GM13977 (cell line): ENCODE measurements at places on chromosomes 12 and 14.

DNA sequence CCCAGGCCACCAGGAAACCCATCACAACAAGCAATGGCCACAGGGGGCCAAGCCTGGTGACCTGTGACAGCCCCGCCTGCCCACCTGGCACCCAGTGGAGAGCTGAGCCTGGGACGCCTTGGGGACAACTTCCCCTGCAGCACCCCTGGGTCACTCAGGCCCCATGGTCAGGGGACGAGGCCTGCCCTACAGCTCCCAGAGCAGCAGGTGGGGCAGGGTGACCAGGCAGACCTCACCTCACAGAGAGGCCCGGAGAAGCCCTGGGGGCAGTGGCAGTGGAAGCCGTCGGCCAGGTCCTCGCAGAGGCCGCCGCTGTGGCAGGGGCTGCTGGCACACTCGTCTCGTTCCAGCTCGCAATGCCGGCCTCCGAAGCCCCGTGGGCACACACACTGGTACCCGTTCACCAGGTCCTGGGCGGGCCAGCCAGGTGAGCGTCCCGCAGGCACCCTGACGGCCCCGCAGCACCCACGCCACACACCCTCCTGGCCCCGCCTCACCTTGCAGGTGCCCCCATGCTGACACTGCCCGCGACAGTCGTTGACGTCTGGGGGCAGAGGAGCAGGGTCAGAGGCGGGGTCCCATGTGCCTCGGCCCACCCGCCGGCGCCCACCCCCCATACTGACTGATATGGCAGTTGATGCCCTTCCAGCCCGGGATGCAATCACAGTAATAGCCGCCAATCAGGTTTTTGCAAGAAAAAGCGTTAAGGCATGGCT lies 18.1 kb downstream of the JAG2 start:
- no peak for DNase-seq

DNA sequence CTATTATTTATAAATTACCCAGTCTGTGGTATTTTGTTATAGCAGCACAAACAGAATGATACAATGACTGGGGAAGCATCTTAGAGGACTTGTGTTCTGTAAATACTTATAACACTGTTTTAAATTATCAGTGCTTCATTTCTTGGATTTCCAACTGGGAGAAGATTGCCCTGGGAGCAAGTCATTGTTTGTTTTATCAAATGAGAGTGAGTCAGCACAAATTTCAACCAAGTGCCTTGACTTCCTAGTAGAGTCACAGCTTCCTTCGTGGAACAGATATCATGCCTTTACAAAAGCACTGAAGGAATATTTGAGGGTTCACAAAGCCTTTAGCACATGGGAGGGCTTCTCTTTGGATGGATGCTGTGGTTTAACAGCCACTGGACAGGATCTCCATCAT lies 234.1 kb downstream of the KTN1 start:
- no peak for DNase-seq

GRCh38 chr12:2575245-2575644 lies 219.5 kb upstream of the FKBP4 start:
- no peak for DNase-seq

GRCh38 chr12:82841487-82841904 lies 154.8 kb downstream of the TMTC2 start:
- no peak for DNase-seq

DNA sequence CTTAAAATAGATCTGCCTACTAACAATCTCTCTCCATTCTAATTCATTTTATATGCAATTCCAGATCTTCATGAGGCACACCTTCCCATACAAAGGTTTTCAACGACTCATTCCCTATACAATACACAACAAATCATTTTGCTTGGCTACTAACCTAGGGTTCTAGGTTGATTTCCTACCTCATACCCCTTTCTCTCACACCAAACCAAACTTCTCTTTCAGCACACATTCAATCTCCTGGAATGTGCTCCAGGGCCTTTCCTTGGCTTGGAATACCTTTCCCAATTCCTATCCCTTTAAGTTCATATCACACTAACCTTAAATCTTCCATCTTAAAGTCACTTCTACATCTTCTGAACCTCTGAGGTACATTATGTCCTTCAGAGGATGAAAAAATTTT lies 38.7 kb upstream of the MTERF2 start:
- no peak for DNase-seq

GRCh38 chr12:54294152-54294952 lies 6.5 kb downstream of the NFE2 start:
- DNase-seq, result peak; percentile 71

DNA sequence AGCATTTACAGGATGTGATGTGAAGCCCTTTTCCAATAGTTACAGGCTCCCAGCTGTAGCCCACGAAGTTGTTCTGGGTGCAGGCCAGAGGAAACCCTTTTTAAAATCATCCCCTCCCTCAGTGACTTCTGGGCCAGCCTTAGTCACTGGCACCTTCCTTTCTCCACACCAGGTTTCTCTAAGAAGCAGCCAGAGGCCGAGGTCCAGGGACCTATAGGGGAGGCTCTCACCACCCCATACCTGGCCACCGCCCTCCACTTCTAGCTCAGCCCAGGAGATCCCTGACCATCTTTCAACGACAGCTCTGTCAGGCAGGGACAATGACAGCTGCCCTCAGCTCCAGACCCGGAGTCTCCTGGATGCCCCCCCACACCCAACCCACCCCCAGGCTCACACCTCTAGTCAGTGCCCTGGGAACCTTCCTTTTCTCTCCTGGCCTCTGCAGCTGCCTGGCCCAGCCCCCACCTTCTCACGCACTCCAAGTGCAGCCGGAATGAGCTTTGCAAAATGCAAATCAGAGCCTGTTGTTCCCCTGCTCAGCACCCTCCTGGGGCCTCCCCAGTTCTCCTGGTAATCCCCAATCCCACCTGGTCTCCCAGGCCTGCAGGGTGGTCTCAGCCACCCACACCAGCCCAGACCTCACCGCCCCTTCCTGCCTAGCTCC lies 46.7 kb downstream of the TESC start:
- no peak for DNase-seq

DNA sequence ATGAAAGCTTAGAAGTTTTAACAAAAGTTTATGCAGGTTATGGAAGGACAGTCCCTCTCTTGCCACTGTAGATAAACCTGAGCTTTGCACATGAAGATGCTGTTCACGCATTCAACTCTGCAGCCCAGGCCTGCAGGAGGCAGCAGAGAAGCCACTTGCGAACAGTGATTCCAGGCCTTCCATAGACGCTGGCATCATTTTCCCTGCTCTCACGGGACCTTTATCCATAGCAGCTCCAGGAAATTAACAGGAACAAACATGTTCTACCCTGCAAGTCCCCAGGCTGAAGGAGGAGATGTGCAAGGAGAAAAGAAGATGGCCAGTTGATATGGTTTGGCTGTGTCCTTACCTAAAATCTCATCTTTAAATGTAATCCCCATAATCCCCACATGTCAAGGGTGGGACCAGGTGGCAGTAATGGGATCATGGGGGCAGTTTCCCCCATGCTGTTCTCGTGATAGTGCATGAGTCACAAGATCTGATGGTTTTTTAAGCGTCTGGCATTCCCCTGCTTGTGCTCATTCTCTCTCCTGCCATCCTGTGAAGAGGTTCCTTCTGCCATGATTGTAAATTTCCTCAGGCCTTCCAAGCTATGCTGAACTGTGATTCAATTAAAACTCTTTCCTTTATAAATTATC lies 2.0 kb downstream of the ERP27 start:
- no peak for DNase-seq

DNA sequence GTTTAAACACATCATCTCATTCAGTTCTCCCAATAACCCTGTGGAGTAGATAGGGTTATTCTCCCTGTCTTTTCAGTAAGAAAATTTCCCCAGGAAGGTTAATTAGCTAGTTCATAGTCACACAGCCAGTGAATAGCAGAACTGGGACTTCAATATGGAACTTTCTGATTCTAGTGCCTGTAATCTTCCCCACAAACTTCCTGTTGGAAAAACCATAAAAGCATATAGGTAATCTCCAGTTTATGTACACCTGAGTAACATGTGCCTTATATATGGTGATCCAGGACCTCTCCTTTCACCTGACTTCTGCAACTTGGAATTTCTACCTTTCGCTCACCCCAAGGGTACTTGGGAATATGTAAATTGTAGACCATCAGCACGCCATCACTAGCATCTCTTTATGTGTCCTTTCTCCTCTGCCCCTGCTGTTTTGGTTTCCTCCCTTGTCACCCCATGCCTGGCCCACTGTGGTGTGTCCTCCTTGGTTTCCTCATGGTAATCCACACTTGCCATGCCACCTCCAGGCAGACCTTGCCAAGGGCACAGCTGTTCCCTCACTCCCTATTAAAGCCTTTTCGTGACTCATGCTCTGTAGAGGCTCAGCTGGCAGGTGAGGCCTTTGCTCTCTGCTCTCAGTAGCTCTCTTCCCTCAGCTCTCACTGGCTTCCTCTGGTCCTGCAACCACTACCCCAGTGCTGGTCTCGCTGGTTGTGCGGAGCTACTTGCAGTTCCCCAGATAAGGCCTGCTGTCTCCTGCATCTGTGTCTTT lies 16.7 kb downstream of the TBC1D30 start:
- no peak for DNase-seq

GRCh38 chr14:54310151-54310850 lies 86.5 kb upstream of the CDKN3 start:
- no peak for DNase-seq

- DNase-seq, result no peak
Measured at GRCh38 chr14:34299360-34299759, 162.7 kb downstream of the SPTSSA start.

DNA sequence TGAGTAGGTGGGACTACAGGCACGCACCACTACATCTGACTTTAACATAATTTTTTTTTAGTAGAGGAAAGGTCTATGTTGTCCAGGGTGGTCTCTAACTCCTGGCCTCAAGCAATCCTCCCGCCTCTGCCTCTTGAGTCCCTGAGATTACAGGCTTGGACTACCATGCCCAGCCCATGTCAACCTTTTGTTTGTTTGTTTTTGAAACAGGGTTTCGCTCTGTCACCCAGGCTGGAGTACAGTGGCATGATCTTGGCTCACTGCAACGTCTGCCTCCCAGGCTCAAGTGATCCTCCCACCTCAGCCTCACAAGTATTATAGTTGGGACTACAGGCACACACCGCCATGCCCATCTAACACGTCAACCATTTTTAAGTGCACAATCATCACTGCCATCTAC lies 29.2 kb downstream of the PITPNM2 start:
- no peak for DNase-seq

DNA sequence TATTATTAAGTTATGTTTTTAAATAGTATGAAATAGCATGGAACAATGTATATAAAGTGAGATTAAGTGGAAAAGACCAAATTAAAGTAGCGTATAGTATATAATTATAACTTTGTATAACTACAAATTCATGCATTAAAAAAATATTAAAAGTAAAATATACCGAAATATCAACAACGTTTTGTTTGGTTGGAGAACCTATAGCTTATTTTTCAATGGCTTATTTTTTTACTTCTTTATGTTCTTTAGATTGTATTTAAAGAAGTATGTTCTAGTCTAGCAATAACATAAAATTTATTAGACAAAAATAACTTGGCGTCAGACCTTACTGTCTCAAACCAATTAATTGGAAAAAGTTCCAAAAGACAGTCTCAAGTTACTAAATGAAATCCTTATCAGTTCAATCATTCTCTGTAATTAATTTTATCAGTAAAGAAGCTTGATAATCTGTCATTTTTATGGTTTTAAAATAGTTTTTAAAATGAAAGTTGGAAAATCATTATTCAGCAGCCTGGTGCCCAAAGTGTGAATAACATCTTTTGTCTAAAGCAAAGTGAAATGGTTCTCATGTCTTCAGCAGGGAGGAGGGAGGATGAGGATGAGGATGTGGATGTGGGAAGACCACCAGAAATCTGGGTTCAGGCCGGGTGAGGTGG lies 46.7 kb downstream of the IRAK3 start:
- DNase-seq, result peak; percentile 24

GRCh38 chr12:20656600-20656999 lies 38.5 kb upstream of the SLCO1C1 start:
- no peak for DNase-seq

- no peak for DNase-seq
Measured at GRCh38 chr14:34629344-34629656, 648 bp downstream of the SNX6 start.

GRCh38 chr12:110039085-110039807 lies 9.1 kb downstream of the C12orf76 start:
- no peak for DNase-seq

- peak; percentile 70 for DNase-seq
Measured at GRCh38 chr14:100850841-100851585, 25.1 kb downstream of the MEG3 start.

GRCh38 chr12:49331380-49332222 lies 5.4 kb downstream of the C1QL4 start:
- DNase-seq, result no peak

GRCh38 chr14:77248666-77249065 lies 22.3 kb downstream of the NGB start:
- no peak for DNase-seq

DNA sequence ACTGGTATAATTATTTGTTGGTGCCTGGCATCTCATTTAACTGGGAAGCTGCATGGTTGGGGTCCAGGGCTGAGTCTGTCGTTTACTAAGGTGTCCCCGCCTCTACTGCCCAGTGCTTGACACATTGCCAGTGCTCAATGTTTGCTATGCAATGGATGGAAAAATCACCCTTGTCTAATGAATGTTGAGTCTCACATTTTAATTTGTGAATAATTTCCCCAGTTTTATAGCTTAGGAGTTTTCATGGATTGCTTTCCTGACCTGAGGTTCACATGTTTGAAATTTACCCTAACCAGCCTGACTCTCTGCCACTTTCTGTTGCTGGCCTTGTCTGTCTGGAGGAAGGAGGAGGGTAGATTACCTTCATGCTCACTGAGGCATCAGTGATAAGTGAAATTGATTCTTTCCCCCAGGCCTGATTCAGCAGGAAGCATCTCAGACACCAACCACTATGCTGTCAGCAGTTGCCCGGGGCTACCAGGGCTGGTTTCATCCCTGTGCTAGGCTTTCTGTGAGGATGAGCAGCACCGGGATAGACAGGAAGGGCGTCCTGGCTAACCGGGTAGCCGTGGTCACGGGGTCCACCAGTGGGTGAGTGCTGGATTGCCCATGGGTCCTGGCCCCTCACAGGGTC lies 2.4 kb downstream of the DHRS2 start:
- DNase-seq, result no peak

- DNase-seq, result no peak
Measured at GRCh38 chr12:95633049-95633731, 81.9 kb upstream of the USP44 start.

DNA sequence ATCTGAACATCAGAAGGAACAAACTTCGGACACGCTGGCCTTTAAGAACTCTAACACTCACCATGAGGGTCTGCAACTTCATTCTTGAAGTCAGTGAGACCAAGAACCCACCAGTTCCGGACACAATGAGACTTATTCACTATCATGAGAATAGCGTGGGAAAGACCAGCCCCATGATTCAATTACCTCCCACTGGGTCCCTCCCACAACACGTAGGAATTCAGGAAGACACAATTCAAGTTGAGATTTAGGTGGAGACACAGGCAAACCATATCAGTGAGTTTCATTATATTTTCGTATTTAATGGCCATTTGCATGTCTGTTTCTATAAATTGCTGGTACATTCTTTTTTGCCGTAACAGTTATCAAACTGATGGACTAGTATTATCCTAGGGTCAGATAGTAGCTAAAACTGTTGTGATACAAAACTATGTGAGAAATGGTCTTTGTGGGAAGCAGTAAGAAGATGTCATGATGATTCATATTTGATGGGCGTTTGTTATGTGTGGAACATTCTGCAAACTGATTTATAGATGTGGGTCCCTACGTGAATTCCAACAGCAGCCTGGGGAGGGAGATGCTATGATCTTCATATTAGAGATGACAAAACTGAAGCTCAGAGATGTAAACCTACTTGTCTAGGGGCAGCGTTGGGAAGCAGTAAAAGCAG lies 282.4 kb upstream of the TMEM132C start:
- no peak for DNase-seq

- DNase-seq, result peak; percentile 83
Measured at GRCh38 chr14:65169351-65169750, 67.0 kb upstream of the MAX start.
